Activated T-cell treated with anti-CD3 and anti-CD28 coated beads, Interleukin-2, amount 50 U/mL, for 72 hours (primary cell): ENCODE measurements at places on chromosomes 1 and 21.
A peak's percentile ranks its signal among the peaks of the same experiment; 100 is the strongest.

DNA sequence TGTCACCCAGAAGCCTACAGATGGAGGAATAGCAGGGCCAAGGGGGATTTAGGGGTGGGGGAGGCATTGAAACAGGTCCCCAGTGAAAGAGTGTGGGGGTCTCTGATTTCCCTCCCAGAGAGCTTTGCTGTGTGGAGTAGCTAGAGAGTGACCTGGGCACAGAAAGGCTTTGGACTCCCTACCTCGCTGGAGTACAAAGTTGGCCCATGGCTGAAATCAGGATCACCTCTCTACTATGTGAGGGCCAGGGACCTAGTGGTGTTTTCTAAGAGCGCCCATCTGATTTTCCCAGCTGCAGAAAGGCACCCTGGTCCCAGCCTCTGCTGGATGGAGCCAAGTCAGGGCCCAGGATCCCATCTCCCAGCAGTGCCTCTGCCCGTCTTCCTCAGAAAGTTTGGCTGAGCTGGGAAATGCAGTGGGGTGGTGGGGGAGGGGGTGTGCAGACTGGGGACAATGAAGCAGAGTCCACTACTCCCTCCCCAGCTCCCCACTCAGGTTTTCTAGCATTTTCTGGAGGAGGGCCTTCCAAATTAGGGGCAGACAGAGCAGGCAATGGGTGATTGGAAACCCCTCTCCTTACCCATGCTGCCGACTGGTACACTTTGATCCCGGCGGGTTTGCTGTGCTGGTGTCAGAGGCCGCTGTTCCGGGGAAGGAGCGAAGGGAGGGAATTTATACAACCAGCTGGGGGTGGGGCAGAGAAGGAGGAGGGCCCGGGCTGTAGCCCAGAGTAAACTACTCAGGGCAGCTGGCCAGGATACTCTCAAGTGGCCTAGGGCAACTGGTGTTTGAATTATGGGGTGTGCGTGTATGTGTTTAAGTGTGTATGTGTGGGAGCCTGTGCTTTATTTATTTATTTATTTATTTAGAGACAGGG lies at the start of gene SELENBP1:
Gene SELENBP1, minus strand, starts transcription at position 648 of the 877 bp plus-strand sequence. Its CDS starts 64 bp downstream, at position 584.
- DNase-seq, result no peak

DNA sequence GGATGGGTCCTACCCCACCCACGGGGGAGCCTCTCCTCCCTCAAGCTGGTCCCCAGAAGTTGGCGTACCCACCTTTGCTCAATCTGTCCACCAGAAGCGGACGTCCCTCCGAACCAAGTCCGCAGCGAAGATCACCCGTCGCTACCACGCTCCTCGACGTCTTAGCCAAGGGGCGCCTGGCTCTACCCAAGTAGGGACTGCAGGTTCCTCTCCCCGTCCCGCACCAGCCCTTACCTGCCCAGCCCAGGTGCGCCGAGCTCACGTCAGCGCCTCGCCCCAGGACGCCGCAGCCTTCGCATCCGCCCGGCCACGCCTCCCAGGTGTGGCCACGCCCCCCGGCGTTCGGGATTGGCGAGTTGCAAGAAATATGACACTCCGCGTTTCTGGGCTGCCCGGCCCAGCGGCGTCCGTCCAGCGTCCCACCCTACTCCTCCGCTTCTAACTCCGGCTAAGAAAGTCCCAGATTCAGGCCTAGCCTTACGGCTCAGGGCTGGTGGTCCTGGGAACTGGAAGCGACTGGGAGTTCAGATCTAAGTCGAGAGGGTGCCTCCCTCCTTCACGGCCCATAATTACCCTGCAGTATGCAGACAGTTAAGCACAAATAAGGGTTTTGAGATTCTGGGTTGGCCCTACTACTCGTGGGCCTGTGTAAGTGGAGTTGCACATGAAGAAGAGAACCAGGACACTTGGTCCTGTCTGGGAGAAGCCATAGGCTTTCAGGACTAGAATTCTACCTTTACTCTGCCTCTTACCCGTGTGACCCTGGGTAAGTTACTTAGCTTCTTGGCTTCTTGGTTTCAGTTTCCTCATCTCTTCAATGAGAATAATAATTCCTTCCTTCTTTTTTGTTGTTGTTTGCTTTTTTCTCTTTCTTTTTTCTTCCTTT lies at the start of gene IRF6:
Gene IRF6, minus strand, starts transcription at position 268 of the 886 bp plus-strand sequence. CDS start 4,729 bp downstream, outside the sequence.
- peak; percentile 60 for DNase-seq

DNA sequence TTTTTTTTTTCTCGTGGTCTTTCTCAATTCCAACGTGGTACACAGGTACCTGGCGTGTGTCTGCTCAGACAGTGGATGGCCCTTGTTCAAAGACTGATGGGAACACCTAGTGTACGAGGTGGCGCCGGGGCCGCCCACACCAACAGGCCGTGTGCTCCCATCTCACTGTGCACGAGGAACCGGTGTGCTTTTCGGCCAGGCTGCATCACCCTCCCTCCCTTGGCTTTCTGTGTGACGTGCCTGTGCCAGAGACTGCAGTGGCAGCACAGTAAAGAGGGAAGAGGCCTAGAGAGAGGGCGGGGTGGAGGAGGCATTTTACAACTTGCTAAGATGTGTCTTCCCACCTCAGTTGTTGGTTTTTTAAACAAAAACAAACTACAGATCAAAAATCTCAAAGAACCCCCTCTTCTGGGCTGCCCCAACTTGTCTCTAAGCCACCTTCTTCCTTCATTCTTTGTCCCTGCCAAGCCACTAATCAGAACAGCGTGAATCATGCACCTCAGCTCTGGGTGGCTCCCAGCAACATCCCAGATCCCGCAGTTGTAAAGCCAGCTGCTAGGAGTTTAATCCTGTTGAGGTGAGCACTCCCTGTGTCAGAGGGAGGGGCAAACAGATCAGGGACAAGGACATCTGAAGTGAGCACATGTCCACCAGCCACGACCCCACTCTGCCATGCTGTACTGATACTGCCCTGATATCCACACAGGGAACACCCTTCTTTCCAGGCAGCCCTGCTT lies 20.7 kb downstream of the IRF2BP2 start:
- no peak for DNase-seq

DNA sequence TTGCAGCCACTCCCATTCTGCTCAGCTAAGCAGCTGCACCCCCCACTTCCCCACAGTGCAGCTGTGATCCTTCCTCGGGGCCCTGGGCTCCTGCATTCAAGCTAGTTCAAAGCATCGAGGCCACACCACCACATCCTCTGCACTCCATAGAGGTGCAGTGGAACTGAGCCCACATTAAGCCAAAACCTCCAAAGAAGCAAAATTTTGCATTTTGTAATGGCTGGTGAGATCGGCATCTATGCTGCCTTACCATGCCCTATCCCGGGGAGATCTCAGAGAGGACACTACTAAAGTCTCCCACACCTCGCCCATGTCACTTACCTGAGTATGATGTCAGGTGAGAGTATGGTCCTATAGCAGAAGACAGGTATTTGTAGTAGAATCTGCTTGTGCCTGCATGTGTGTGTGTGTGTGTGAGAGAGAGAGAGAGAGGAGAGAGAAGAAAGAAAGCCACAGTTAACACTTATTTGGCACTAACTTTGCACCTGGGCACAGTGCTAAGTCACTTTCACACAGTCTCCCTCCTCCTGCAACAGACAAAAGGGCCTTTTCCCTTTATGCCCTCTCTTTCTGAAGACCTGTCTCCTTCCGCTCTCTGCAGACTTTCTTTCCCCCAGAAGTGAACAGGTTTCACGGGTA lies 89.8 kb downstream of the KIF14 start:
- peak; percentile 22 for DNase-seq

DNA sequence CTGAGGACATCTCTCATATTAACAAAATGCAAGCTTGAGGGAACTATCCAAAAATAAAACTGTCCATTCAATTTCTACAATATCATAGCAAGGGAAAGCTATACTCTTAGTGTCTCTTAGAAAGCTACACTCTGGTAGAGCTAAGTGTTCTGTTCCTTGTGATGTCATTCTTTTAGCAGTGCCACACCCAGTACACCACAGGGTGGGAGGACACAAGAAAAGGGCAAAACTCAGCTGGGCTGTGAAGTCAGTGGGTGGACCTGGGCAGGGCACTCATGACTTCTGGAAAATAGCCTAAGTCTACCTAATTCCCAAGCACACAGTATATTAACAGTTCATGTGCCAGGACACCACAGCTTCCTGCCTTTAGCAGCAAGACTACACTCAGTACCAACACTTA lies 42.2 kb upstream of the TNFSF4 start:
- no peak for DNase-seq

GRCh38 chr1:171912509-171913175 lies 71.3 kb downstream of the DNM3 start:
- DNase-seq, result no peak

DNA sequence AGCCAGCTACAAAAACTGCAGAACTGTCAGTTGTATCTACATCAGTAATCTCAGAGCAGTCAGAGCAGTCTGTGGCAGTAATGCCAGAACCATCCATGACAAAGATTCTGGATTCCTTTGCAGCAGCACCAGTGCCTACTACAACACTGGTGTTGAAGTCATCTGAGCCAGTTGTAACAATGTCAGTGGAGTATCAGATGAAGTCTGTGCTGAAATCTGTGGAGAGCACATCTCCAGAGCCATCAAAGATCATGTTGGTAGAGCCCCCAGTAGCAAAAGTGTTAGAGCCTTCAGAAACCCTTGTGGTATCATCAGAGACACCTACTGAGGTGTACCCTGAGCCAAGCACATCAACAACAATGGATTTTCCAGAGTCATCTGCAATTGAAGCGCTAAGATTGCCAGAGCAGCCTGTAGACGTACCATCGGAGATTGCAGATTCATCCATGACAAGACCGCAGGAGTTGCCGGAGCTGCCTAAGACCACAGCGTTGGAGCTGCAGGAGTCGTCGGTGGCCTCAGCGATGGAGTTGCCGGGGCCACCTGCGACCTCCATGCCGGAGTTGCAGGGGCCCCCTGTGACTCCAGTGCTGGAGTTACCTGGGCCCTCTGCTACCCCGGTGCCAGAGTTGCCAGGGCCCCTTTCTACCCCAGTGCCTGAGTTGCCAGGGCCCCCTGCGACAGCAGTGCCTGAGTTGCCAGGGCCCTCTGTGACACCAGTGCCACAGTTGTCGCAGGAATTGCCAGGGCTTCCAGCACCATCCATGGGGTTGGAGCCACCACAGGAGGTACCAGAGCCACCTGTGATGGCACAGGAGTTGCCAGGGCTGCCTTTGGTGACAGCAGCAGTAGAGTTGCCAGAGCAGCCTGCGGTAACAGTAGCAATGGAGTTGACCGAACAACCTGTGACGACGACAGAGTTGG lies 7.3 kb downstream of the SON start:
- no peak for DNase-seq

- DNase-seq, result no peak
Observed at GRCh38 chr1:155529929-155530328, 32.7 kb downstream of the ASH1L start.

GRCh38 chr1:109392788-109393616 lies 4.7 kb downstream of the SORT1 start:
- no peak for DNase-seq

DNA sequence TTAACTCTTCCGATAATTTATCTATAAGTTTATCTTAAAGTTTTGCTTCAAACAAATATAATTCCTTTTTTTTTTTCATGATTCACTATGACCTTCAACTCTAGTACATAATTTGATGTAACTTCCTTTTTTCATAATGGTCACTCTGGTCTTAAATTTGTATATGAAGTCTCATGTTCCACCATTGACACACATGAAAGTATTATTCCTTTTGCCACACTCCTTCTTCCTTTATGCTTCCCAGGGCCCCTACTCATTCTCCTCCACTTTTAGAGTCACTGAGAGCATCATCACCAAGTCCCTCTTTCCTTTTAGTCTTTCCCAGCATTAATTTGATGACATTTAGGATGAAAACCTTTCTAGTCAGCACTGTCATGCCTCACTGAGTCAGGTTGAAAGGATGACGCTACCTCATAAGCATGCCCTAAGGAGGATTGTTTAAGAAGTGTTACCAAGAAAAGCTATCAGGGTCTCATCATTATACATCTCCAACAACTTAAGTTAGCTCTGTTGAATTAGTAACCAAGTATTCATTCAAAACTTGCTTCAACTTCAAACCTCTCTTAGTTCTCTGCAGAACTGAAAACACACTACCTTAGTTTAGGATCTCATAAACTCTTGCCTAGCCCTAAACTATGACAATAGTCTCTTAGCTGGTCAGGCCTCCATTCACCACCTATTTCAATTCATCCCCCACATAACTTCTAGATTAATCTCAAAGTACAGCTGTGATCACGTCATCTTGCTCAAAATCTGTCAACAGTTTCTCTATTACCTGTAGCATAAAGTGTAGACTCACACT lies 14.5 kb downstream of the AUNIP start:
- DNase-seq, result no peak

GRCh38 chr1:86247597-86248279 lies 91.2 kb upstream of the COL24A1 start:
- DNase-seq, result no peak

DNA sequence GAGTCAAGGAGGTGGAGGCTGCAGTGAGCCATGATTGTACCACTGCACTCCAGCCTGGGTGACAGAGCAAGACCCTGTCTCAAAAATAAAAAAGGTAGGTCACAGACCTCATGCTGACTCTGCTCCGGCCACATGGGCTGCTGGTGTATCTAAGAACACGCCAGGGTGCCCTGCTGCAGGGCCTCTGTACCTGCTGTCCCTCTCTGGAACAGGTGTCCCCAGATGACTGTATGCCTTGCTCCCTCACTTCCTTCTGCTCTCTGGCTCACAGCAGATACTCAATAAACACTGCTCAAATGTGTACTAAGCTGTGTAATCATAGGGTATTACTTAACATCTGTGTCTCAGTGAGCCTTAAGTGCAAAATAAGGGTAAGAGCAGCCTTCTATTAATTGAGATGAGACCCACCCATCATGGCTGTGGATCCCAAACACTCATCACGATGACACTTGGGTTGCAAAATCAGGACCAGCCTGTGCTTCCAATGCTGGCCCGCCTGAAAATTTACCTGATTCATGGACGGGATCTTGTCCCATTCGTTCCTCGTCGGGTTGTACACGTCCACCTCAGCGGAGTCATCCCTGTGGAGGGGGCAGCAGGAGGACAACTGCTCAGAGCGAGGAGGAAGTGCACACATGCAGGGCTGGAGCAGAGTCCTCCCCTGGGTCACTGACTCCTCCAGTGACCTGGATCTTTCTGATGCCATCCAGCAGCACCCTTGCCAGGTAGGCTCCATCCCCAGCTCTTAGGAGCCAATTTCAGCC lies 7.5 kb downstream of the KLHL21 start:
- DNase-seq, result no peak

- DNase-seq, result peak; percentile 75
Observed at GRCh38 chr1:11858968-11859871, 475 bp upstream of the NPPB start.

GRCh38 chr1:218624052-218624451 lies 278.9 kb downstream of the TGFB2 start:
- DNase-seq, result no peak

GRCh38 chr1:197973206-197973605 lies 56.0 kb downstream of the LHX9 start:
- DNase-seq, result no peak

DNA sequence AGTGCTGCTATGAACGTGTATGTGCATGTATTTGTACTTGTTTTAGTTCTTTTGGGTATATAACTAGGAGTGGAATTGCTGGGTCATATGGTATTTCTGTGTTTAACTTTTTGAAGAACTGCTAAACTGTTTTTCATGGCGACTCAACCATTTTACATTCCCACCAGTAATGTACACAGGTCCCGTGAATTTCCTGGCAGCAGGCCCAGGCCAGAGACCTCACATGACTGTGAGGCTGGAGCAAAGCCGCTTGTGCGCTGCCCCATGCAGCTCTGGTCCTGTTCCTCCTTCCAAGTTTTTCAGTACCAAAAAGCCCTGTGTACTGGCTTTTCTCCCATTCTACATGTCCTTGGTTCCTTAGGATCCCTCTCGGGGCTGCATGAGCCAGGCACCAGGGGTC lies 29.6 kb downstream of the ACOT11 start:
- no peak for DNase-seq
